Stimulated activated CD8-positive, alpha-beta memory T cell treated with anti-CD3 and anti-CD28 coated beads, Interleukin-7, amount 100 ng/mL, for 24 hours (primary cell): ENCODE measurements at places on chromosomes 6 and 20.

GRCh38 chr6:83062225-83062624 is 3.4 kb downstream of the UBE3D start:
- no peak for DNase-seq

- no peak for DNase-seq
Observed at GRCh38 chr20:61891476-61891875, 174.2 kb downstream of the TAF4 start.

DNA sequence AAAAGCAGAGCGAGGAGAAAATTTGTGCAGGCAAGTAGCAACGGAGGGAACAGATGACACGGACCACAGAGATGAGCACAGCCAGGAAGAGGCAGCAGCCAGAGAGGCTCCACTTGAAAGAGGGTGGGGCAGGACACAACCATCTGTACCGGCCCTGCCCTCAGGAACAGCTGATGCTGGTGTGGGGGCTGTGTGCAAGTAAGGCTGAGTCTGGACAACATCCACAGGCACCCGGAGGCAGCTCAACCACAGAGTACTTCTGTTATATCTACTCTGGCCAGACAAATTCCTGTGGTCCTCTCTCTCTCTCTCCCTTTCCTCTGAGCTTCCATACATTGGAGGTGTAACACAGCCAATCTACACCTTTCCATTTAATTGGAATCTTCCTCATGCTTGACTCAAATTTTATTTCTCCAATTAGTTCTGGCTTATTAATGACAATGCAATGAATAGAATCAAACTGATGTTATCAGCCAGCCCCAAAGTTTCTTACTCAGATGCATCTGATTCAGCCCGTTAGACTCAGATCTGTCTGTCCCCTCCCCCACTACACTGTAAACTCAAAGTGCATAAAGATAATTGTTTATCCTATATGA is 24.9 kb downstream of the KIF13A start:
- DNase-seq: no peak

- no peak for DNase-seq
Observed at GRCh38 chr6:132763269-132763668, 5.6 kb upstream of the VNN2 start.

GRCh38 chr6:5206920-5207561 is 53.7 kb downstream of the LYRM4 start:
- no peak for DNase-seq

- no peak for DNase-seq
Observed at GRCh38 chr6:79335133-79335674, 100.7 kb upstream of the HMGN3 start.

DNA sequence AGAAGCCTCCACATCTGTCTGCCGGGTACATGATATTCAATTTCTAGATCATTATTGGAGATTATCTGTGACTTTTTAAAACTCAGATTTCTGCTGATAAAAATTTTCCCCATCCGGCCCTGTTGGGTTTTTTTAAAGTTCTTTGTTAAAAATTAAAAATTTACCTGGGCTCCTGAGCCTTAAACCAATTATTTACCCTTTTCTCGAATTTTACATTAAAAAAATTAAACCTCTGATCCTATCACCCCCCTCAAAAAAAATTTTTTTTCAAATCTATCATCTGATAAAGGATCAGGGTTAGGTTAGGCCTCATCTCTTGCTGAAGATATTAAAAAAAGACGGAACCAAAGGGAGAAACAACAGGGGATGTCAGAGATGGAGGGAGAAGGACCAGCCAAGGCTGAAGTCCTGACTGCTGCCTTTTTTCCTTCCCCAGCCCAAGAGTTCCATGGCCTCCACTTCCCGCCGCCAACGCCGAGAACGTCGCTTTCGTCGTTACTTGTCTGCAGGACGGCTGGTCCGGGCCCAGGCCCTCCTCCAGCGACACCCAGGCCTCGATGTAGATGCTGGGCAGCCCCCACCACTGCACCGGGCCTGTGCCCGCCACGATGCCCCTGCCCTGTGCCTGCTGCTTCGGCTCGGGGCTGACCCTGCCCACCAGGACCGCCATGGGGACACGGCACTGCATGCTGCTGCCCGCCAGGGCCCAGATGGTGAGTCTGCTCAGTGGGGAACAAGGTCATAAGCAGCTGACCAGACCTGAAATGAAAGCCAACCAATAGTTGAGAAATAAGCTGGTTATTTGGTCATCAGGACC is 527 bp downstream of the NFKBIL1 start:
- no peak for DNase-seq

DNA sequence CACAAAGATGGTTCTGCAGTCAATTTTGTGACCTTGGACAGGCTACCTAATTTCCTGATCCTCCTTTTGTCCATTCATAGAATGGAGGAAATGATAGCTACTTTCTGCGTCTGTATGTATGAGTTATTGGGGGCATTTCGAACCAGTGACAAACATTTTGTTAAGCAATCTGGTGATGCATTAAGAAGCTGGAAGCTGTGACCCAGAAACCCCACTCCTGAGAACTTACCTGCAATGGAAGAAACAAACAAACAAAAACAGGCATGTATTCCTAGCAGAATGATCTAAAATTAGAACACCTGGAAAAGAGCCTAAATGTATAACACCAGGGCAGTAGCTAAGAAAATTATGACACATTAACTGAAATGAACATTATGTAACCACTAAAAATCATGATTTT is 33.4 kb upstream of the PRND start:
- DNase-seq: no peak

GRCh38 chr6:13013681-13014503 is 297.3 kb downstream of the PHACTR1 start:
- no peak for DNase-seq

DNA sequence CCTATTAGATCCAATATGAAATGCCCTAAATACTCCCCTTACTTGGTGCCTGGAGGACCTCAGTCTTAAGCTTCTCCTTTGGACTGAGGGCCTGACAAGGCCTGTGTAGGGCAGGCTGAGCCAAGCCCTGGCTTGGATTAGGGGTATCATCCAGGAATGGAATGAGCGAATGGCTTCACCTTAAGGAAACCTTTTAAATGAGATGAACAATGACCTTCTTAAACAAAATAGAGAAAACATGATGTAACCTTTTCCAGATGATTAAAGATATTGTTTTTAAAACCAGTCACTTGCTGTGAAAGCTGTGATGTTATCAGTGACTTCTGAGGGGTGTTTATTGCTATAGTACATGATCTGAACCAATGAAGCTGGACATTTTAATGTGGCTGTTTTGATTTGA is 55.5 kb downstream of the TRAF3IP2 start:
- no peak for DNase-seq

DNA sequence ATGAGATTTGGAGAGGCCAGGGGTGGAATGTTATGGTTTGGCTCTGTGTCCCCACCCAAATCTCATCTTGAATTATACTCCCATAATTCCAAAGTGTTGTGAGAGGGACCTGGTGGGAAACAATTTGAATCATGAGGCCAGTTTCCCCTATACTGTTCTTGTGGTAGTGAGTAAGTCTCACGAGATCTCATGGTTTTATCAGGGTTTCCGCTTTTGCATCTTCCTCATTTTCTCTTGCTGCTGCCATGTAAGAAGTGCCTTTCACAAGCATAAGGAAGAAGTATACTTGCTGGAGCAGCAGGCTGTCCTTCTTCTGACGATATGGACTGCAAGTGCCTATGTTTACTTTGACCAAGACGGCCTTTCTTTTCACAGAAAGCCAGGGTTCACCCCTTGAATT is 270.5 kb downstream of the ESR1 start:
- DNase-seq: no peak

DNA sequence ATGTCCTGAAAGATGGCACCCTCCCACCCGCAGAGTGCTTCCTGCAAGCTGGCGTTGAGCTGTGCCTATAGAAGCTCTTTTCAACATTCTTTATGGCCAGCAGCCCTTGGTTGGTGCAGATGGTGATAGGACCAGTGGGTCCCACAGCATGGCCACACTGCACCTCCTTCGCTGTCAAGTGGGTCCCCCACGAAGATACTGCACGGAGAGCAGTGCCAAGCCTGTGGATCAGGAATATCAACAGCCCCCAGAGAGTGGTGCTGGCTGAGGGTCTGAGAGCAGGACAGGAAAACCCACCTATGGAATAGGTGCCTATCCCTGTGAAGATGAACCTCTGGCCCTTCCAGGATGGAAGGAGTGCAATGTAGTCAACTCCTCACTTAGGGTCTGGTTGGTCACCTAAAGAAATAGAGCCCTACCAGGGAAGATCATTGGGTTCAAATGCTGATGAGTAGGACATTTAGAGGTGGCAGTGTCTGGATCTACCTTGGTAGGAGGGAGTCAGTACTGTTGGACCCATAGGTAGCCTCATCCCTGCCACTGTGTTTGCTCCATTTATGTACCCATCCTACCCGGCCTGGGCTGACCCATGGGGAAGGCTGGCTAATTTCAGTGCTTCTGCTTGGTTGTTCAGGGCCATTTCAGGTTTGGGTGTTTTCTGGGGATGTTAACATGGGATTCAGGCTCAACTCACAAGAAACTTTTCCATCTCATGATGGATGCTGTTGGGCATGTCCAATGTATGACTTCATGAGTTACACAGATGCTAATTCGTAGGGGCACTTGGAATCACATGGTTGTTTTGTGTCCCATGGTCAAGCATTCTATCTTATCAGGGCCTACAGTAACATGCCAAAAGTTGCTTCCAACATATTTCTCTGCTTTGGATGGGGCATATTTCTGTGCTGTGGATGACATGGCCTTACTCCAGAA is 33.4 kb upstream of the MICB start:
- DNase-seq: no peak
